ENCODE measurements at places on chromosomes 4 and X.

- DNase-seq: no peak
Observed at GRCh38 chr4:13160920-13161319, 323.2 kb downstream of the RAB28 start.

DNA sequence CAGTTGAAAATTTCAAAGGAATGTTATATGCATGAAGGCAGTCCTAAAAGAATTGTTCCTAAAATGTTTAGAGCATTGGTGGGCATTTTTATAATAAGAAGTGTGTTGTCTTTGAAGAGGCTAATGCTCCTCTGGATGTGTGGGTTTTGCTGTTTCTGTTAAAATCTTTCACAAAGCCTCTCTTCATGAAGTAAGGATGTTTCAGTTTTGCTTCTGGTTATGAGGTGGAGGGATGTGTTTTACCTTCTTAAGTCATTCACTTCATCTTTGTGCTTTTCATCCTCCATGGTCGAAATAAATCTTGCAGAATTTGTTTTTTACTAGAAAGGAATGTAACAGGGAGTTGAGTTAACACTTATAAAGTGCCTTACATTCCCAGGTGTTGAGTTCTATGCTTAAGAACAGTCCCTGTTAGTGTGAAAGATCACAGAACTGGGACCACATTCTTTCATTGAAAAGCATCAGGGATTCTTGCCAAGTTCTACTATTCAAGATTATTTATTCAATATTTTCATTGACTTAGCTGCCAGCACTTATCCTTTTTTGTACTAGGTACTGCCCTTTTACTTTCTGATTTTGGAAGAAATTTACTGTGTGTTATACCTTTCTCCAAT lies 21.1 kb downstream of the FHIP1A start:
- no peak for DNase-seq

GRCh38 chrX:23390979-23391378 lies 56.3 kb downstream of the PTCHD1 start:
- no peak for DNase-seq

- no peak for DNase-seq
Observed at GRCh38 chr4:38297061-38297460, 336.9 kb downstream of the PTTG2 start.

DNA sequence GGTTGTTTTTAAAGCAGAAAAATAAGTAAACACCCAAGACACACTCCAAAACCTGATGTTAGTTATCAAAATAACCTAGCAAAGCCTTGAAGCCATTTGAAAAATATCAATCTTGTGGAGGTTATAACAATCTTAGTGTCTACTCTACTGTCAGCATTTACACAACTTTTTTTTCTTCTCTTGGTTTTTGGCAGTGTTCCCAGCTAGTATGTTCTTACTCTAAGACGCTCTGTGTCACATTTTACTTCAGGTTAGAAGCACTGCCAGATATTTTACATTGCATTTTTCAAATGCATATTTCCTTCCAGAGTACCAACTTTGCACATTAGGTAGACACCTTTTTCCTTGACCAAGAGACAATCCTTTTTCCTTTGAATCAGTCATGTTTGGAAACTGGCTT lies 114.0 kb upstream of the INPP4B start:
- DNase-seq: no peak

- DNase-seq: no peak
Observed at GRCh38 chrX:9717376-9717775, 48.3 kb downstream of the GPR143 start.

DNA sequence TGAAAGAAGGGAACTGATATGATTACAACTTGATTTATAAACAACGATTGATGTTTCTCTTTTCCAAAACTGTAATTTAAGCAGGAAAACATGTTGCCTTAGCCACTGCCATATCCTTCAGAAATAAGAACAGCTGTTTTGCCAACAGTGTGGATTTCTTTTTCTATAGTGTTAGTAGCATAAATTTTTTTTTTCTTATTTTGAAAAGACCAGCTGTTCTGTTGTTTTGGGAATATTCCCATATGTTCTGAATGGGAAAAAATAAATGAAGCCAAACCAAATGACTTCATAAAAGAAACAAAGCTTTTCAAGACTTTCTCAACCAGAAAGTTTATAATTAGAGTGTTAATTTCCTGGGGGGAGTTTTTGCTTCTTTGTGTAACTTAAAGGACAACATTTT lies 83.9 kb upstream of the ARHGAP24 start:
- DNase-seq: peak; percentile 53

All from NCI-H1694 treated with DMSO at 0.1 percent for 48 hours (cell line).